ENCODE measurements at places on chromosomes 4 and X. TPM values are rescaled to one million over a fixed set of nuclear protein-coding genes. Genes with fewer than 3 reads are reported as not detected.

- no peak for DNase-seq
Measured at GRCh38 chrX:86194758-86195157, 46.5 kb downstream of the DACH2 start.

DNA sequence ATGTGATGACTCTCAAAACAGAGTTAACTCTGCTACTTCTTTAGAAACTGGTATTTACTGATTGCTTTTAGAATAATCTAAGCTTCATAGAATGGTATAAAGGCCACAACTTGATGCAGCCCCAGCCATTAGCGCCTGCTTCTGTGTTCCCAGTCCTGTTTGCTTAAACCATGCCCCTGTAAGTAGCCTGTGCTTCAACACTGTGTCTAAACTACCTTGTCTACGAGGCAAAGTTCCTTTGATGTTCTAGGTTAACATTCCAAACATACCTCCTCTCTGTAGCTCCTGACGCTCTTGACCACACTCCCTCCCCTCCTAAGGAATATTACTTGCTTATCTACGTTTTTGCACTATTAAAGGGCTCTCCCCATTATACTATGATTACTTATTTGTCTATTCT is 352.5 kb upstream of the ADGRL3 start:
- no peak for DNase-seq

- no peak for DNase-seq
Measured at GRCh38 chr4:22483551-22483981, 32.3 kb downstream of the ADGRA3 start.

DNA sequence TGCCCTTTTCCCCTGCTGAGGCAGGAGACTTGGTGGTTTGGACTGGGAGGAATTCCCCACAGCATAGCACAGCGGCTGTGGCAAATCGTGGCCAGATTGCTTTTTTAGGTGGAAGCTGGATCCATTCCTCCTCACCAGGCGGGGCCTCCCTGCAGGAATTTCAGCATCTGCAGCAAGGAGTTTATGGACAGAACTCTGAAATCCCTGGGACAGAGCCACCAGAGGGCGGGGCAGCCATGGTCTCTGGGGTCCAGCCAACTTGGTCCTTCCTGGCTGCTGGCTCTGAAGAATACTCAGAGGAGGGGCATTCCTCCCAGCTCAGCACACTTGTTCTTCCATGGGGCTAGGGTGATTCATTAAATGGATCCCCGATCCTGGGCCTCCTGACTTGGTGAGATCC is 794.3 kb downstream of the SH3BGRL start:
- DNase-seq = no peak

PAGE1 gene
- not detected for total RNA-seq

CCDC110 gene
- 0.19 TPM for total RNA-seq

GRCh38 chr4:153013202-153013977 is 77.3 kb downstream of the FHDC1 start:
- DNase-seq = no peak

DNA sequence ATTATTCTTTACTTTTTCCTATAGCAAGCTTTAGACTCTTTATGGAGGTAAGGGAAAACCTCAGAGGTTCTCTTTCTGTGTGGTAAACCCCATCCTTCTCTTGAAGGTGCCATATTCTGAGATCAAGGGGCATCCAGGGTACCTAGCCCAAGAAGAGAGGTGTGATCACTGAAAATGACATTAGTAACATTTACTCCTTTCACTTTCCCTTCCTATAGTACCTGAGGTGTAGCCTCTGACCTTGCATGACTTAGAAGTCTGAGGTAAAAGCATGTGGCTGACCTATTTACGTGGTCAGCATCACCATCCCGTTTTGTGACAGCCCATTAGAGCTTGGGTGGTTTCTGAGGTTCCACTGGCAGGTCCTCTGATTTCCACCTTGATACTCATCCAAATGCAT is 25.7 kb downstream of the SGMS2 start:
- DNase-seq = no peak

- no peak for DNase-seq
Measured at GRCh38 chr4:105145903-105146275, 787 bp upstream of the TET2 start.

- DNase-seq = no peak
Measured at GRCh38 chr4:20724915-20725314, 24.7 kb downstream of the PACRGL start.

- no peak for DNase-seq
Measured at GRCh38 chr4:149048451-149049143, 606.4 kb upstream of the NR3C2 start.

TBC1D25 gene
- 19.9 TPM for total RNA-seq

GRCh38 chrX:49988143-49988542 is 65.7 kb downstream of the CLCN5 start:
- no peak for DNase-seq

- DNase-seq = no peak
Measured at GRCh38 chr4:126242679-126243390, 928.1 kb downstream of the FAT4 start.

GRCh38 chrX:68534691-68535090 is 35.8 kb downstream of the YIPF6 start:
- no peak for DNase-seq

DNA sequence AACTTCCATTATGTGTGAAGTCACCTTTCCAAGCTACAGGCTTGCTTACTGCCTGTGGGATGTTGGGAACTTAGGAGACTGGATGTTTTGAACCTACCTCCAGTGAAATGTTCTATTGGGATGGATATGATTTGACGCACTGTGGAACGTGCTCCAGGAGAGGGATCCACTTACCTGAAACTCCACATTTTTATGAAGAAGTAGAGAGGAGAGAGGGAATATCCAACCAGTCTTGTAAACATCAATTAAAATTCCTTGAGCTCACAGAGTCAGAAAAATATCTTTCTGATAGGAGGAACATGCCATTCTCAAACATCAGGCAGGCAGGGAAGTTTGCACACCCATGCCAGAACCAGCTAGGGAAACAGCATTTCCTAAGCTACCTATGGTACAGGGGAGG is 91.1 kb upstream of the MAOA start:
- no peak for DNase-seq

ZCCHC18 gene
- total RNA-seq = not detected

AADAT gene
- total RNA-seq = 2.0 TPM

RBM47 gene
- 53.3 TPM for total RNA-seq

DNA sequence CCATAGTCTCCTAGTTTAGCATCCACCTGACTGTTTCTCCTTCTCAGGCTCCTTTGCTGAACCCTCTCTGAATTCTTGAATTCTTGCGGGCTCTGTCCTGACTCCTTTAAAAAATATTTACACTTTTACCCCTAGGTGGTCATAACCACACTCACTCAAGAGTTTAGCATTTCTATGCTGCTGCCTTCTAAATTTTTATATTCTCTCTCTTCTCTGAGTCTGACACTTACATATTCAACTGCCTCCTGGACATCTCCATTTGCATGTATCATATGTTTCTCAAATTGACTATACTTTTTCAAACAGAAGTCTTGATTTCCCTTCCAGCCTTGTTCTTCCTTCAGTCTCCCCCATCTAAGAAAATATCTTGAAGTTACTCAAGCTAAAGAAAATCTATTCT is 31.6 kb downstream of the ARL9 start:
- no peak for DNase-seq

MAGEA4 gene
- not detected for total RNA-seq

- DNase-seq = no peak
Measured at GRCh38 chrX:129843209-129843458, 552 bp downstream of the ZDHHC9 start.

DNA sequence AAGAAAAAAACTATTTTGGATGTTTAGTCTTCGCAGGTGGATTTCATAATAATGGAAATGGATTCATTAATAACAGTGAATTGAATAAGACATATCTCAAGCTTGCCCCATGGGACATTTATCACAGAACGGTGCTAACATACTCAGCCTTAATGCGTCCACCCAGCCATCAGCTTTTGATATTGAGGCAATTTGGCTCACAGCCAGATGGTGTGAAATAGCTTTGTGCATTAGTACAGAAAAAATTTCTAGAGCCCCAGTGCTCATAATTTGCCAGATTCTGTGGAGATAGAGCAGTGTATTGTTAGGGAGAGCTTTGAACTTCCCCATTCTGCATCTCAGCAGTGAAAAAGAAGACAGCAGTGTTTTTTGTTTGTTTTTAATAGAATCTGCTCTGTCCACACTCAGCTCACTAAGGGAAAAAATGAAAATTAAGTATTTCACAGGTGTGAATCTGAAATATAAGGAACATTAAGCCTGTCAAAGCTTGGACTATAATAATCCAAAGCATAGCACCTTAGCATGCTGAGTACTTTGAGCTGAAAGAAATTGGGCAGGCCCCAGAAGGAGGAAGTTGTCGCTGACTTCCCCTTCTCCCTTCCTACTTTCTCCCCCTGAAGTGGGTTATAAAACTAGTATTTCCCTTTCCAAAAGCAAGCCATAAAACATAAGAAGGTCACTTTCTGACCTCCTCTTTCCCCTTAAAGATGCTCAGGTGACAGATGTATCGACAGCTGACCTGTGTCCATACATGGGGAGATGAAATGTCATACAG is 295.8 kb downstream of the MAGEB5 start:
- DNase-seq = no peak

ETDB gene
- total RNA-seq = not detected

ZMAT1 gene
- total RNA-seq = 3.9 TPM

Measured in mesenteric fat pad (tissue), 1 donor.